ENCODE measurements at places on chromosomes 1 and 21. TPM values are rescaled to one million over a fixed set of nuclear protein-coding genes. Genes with fewer than 3 reads are reported as not detected.

GRCh38 chr1:166956872-166957271 is 18.5 kb downstream of the ILDR2 start:
- DNase-seq: no peak

GRCh38 chr1:20178634-20179370 is 7.1 kb upstream of the UBXN10 start:
- DNase-seq: peak; percentile 46

- DNase-seq: no peak
Observed at GRCh38 chr1:13584876-13585611, 1.4 kb downstream of the PDPN start.

DNA sequence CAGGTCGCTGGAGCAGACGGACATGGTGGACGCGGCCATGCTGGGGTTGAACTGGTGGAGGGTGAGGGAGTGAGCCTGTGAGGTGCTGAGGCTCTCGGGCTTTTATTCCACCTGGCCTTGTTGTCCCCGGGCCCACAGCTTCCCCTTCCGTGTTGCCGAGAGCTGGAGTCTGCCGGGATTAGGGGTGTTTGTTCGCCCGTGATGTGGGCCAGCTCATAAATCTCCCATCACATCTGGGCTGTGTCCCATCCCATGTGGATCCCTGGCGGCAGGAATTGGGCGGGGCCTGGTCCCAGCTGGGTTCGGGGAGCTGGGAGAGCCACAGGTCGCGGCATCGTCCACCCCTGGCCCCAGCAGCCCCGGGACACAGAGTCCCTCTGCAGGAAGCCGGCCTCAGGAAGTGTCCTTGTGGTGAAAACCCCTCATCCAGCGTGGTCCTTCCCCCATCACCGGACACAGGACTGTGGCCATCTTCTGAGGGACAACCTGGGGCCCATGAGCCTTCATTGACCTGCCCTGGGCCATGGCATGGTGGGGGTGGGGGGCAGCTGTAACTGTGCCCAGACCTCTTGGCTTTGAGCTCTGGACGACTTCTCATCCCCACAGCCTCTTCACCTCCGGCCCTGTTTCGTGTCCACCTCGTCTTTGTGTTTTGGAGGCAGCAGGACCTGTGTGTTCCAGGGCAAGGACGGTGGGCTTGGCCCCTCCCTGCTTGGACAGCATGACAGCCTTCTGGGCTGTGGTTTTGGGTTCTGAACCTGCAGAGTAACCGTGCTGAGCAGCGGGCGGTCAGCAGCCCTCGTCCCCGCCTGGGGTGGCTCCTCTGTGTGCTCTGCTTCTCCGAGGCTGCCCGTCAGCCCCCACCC is at the start of gene KRTAP10-6:
Gene KRTAP10-6 (minus strand): TSS at position 60 of the 866 bp plus-strand sequence. CDS start 21 bp downstream, at position 39.
- DNase-seq: no peak

- peak; percentile 97 for DNase-seq
Observed at GRCh38 chr1:173451981-173452380, 25.2 kb upstream of the PRDX6 start.

The AMY1B gene
- not detected for total RNA-seq

The CA14 gene
- total RNA-seq: 42.6 TPM

The C1orf53 gene
- 0.49 TPM for total RNA-seq

All from G401 (cell line).